ENCODE measurements at places on chromosomes 1 and 21.

- no peak for DNase-seq
These were observed 25.1 kb upstream of the TINAGL1 start for GRCh38 chr1:31551208-31551607.

GRCh38 chr1:116340506-116341231 lies 32.4 kb upstream of the ATP1A1 start:
- DNase-seq = no peak

DNA sequence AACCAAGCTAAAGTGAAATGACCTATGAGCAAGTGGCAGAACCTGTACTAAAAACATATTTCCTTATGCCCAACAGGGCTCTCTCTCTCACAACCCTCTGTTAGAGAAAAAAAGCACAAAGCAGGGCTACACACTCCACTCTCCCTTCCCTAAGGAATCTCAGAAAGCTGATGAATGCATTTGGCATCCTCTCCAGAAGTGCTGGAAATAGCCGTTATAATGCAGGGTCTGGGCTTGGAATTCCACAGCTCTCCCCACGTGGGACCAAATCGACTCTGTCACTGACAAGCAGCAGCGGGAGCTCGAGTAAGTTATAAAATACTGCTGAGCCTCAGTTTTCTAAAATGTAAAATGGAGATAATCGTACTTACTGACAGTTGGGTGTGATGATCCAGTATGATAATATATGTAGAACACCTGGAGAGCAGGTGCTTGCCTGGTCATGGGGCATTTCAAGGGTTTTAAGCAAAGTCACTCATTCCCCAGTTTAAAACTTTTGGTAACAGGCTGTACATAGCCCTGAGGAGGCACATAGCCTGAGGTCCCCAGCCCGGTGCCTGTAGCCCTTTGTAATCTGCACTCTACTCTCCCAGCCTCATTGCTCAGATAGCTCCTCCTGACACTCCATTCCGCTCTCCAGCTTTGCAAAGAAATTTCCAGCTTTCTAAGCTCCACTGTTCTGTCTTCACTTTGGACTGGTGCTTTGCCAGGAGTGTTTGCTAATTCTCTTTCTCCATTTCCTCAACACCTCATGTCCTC lies 175.6 kb upstream of the DAB1 start:
- DNase-seq = no peak

GRCh38 chr1:240575981-240576662 lies 35.8 kb downstream of the GREM2 start:
- peak; percentile 64 for DNase-seq

DNA sequence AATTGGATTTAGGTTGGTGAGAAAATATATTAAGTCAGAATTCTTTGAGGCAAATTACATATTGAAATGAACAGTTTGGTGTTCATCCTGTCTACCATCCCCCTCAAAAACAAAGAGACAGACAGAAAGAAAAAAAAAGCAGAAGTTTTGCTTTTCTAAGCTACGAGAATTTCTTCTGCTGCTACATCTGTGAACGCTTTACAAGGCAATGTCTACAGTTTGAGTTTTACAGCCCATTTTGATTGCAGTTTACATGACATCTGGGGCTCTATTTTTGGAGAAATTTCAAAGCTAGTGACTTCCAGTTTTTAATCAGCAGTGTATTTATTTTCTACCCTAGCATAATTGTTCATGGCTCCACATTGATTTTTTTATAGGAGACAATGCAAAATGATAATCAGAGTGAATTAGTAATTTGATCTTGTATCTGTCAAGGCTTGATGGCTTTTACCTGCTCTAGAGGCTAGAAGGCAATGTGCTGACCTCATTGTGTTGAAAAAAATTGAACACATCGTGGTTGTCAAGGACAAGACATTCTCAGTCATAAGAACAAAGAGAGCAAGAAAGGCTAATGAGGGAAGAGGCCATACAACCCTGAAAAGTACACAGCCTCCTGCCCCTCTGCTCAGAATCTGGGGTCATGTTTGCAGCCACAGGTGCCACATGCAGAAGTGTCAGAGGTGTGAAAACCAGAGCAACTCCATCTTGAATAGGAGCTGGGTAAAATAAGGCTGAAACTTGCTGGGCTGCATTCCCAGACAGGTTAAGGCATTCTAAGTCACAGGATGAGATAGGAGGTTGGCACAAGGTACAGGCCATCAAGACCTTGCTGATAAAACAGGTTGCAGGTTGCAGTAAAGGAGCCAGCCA lies 201.0 kb upstream of the CAMK1G start:
- no peak for DNase-seq

- no peak for DNase-seq
These were observed 130.3 kb downstream of the CASZ1 start for GRCh38 chr1:10665930-10666850.

- DNase-seq = no peak
These were observed 135.5 kb upstream of the JUN start for GRCh38 chr1:58919226-58919958.

DNA sequence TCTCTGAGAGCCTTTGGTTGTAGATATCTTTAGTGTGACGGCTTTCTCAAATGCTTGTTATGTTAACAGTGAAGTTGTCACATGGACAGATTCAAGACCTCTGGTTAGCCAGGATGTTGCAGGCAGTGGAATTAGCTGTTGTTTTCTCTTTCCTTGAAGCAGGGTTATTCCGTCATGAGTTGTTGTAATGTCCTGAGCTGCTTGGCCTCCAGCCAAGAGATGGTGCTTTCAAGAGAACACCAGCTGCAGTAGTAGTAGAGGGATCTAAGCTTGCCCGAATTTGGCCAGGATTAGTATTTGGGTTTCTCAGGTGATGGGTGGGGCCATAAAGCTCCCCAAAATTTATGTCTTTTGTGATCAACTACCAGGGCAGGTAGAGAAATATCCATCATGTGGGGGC lies 13.4 kb downstream of the KCNE1 start:
- DNase-seq = peak; percentile 10

DNA sequence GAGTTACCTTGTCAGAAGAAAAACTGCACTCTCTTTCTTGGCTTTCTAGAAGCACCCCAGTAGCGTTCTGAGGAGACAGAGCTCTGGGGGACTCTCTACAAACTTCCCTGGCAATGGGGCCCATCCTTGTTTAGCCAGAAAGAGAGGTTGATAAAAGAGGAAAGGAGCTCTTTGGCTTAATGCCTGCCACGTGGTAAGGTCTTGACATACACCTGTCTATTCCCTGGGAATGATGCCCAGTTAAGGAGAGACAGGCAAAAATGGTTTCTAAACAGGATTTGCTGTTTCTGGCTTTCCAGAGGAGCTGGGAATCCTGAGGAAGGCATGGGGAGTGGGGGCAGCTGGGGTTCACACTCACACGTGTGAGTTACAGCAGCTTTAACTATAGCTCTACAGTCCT lies 30.2 kb upstream of the IL20 start:
- DNase-seq = no peak

DNA sequence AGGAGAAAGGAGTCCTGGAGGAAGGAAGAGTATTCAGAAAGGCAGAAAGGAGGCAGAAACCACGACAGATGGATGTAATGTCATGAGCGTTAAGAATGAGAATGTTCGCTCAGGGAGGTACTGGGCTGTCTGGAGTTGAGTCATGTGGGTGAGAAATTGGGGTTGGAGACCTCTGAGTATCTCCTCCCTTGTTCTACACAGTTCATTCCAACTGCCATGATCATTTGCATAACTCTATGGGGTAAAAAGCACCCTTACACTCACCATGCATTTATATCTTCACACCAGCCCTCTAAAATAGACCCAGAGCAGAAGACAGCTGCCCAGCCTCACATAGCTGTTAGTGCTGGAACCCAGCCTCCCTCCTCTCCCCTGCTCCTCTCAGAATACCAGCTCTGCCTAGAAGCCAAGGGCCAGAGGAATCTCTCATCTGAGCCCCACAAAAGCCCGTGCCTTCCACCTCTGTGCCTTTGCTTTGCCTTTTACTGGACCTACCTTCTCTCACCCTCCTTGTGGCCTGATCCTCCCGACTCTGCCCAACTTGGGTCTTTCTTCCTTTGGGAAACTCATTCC lies 85.2 kb downstream of the BEND5 start:
- DNase-seq = no peak

DNA sequence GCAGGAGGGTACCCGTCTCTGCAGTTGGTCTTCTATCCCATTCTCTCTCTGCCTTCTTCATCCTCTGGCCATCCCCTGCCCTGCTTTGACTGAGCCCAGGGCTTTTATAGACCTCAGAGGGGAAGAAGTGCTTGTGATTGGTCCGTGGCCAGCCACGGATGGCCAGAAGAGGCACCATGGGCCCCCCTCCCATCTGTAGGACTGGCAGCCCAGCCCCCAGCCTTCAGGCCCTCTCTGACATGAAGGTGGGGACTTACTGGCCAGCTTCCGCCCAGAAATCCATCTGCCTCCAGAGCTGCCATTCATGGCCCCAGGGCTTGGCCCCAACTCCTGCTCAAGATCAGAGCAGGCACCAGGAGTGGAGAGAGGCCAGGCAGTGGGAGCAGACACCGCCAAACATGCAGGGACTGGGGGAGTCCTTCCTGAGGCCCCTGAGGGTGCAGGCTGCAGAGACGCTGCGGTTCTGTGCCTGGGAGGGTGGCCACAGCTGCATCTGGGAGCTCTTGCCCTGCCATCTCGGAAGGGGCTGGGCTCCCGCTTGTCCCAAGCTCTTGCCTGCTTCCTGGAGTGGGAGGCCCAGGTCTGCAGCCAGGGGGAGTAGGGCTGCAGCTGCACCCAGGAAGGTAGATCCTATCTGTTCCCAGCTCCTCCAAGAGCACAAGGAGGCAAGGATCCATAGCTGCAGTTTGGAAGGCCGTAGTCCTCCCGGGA lies 698.6 kb upstream of the B3GALT2 start:
- no peak for DNase-seq

- DNase-seq = no peak
These were observed 12.4 kb downstream of the EPB41 start for GRCh38 chr1:28926629-28927265.

All from NCI-H524 (cell line).